Anterior cingulate cortex (tissue), 58 donors: ENCODE measurements at places on chromosomes 7 and 10.

- no peak for DNase-seq
Observed at GRCh38 chr10:22333167-22333974, 11.9 kb upstream of the SPAG6 start.

GRCh38 chr7:128188396-128189230, 52.5 kb upstream of the LEP start:
- DNase-seq, result no peak

- no peak for DNase-seq
Observed at GRCh38 chr7:130254555-130254954, 12.1 kb upstream of the CPA2 start.

GRCh38 chr10:6721964-6722615, 142.0 kb upstream of the PRKCQ start:
- no peak for DNase-seq

DNA sequence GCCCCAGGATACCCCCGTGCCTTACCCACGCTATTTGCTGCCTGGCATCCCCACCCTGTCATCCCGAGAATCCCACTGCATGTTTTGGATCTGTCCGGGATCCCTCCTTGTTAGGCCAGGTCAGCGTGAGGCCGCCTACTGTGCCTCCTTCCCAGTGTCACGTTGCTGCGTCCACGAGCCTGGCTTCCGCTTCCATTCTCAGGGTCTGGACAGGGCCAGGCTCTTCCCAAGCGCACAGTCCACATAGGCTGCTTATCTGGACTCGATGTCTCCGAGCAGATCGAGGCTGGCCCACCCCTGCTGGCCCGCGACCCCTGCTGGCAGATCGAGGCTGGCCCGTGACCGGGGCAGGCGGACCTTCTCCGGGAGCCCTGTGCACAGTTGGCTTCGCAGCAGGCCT, 27.1 kb downstream of the FOXK1 start:
- no peak for DNase-seq

GRCh38 chr7:115637128-115637527, 393.4 kb downstream of the TFEC start:
- DNase-seq, result no peak

DNA sequence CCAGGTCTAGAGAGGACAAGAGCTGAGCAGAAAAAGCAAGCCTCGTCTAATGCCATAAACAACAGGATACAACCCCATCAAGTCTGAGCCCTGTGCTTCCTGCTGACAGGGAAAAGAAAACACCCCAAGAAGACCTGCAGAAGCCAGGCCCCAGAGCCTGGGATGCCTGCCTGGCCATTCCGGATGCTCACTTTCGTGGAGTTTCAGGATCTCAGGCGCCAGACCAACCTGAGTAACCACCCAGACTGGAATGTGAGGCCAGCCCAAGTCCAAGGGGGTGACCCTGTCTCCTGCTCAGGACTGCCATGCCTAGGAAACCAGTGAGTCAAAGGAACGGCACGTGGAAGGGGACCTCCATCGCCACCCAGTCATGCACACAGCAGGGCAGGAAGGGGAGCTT, 74.3 kb downstream of the PLXNA4 start:
- no peak for DNase-seq

- DNase-seq, result no peak
Observed at GRCh38 chr7:124076841-124077240, 44.0 kb upstream of the TMEM229A start.

GRCh38 chr10:70510904-70511303, 32.3 kb downstream of the PALD1 start:
- DNase-seq, result no peak

GRCh38 chr7:46539892-46540483, 618.9 kb upstream of the IGFBP3 start:
- no peak for DNase-seq

DNA sequence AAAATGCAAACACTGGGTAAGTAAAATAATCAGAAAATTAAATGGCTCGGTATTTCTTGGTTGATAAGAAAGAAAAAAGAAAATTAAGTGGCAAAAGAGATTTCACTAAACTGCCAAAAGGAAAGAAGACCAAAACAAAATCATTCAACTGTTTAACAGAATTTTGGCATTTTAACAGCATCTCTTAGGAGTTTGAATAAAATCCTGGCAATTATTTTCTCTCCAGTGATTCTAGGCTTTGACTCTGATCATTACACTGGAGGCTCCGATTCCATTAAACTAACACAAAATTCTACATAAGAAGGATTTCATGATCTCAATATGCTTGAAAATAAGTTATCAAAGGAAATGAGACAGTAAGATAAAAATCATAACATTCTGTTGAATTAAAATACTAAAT, 62.3 kb downstream of the ARHGAP21 start:
- DNase-seq, result no peak

DNA sequence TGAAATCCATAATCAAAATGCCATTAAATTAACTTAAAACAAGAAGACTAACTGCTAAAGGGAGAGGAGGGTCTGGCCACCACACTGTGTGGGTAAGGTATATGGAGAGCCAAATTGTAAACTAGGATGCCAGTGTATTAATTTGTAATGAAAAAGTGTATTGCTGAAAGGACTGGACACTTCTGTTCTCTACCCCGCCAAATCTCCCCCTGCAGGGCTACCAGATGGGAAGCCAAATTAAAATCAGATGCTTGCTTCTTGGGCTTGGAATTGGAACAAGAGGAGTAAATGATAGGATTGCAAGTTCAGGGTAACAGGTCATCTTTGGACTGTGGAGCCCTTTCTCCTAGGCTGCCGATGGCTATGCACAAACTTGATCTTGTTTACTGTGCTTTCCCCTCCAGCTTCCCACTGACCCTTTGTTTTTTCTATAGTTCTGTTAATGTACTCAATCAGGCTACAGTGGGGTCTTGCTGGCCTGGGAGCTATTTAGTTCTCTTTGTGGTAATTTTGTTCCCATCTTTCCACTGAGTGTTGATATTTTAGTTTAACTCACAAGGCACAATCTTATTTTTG, 932.1 kb upstream of the C7orf33 start:
- DNase-seq, result no peak

DNA sequence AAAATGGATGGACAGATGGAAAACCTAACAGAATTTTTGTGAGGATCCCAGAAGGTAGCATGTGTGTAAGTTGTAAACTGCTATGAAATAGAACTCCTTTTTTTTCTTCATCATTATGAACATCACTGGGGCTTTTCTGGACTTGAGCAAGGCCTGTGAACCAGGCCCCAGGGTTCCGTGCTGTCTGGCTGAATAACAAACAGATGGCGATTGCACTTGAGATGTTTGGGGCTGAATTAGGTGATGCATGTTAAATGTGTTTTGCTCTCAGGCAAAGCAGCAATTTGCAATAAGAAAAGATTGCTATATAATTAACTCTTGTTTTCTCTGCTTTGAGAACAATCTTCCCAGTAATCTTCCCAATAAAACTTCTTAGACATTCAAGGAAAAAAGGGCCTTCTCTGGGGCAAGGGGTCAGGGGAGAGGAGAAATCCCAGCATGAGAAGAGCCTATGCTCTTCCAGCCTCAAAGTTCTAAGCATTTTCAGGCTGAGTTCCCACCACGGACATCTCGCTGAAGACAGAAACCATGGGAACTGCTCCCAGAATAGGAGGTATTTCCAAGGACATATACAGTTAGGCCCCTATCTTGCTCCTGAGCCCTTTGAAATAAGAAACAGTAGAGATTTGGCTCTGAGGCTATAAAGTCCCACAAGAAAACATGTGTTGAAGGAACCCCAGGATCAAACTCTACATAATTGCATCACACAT, 98.7 kb downstream of the ITIH5 start:
- no peak for DNase-seq

DNA sequence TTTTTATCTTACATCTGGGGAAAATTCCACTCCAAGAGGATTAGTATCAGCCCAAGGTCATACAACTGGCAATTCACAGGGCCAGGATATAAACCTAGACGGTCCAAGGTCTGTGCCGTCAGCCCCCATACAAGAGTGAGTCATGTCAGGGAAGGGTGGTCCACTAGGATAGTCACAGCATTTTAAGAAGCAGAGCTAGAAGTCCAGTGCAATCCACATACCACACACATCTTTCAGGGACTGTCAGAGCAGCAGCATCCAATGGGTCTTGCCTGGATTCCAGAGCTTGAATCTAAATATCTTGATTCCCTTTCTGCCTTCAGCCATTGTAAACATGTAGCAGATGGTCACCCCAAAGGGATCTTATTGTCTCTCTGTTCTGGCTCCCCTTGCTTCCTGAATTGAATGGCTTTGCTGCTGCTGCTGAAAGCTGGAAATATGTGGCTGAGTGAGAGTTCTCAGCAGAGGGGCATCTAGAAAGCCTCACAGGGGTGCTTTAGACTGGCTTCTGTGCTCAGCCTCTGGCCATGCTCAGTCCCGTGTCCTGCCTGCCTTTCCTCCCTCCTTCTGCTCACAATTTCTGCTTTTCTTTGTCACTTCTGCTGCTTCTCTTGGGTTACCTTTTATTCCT, 9.9 kb upstream of the OR6V1 start:
- no peak for DNase-seq

- no peak for DNase-seq
Observed at GRCh38 chr7:141225916-141226618, 152.2 kb downstream of the TMEM178B start.

- no peak for DNase-seq
Observed at GRCh38 chr10:89615824-89616223, 29.2 kb downstream of the PANK1 start.

GRCh38 chr10:111221682-111222480, 145.1 kb downstream of the ADRA2A start:
- DNase-seq, result no peak

- peak; percentile 29 for DNase-seq
Observed at GRCh38 chr7:24932815-24933214, 47.2 kb downstream of the OSBPL3 start.

DNA sequence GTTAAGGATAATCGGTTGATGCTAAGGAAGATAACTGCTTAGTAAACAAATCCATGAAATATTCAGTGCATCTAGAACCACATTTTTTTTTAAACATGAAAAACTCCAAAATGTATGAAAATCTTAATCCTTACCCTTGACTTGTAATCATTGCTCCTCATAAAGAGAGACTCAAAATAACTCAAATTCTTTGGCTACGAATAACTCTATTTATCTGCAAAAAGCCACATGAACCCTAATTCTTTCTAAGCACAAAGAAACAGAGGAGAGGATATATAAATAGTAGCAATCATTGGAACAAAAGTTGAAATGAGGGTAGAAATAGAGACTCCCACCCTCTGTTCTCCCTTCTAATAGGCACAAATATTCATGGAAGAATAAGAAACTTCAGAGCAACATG, 40.2 kb downstream of the ANK3 start:
- DNase-seq, result no peak

DNA sequence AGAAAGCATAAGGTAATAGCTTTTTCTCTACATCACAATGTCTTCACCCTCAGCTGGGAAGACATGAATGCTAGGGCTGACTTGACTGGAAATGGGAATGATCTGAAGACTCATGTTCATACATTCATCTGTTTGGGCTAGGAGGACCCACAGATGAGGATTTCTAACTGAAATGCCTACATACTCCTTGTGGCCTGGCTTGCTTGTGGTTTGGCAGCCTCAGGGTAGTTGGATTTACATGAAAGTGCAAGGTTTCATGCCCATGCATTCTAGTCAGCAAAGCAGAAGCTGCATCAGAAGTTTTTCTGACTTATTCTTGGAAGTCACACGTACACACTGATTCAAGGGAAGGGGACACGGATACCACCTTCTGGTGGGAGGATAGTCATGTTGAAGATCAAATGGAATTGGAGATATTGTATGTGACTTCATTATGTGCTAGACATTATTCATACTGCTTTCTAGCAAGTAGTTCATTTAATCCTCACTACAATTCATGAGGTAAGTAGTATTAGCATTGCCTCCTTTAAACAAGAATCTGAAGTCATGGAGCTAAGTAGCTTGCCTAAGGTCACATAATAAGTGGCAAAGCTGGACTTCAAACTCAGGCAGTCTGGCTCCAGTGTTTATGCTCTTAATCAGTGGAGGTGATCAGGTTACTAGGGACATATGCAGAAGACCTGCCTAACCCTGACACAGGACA, 957.0 kb downstream of the LRMDA start:
- DNase-seq, result no peak

GRCh38 chr10:67770537-67770936, 67.5 kb downstream of the DNAJC12 start:
- DNase-seq, result no peak

DNA sequence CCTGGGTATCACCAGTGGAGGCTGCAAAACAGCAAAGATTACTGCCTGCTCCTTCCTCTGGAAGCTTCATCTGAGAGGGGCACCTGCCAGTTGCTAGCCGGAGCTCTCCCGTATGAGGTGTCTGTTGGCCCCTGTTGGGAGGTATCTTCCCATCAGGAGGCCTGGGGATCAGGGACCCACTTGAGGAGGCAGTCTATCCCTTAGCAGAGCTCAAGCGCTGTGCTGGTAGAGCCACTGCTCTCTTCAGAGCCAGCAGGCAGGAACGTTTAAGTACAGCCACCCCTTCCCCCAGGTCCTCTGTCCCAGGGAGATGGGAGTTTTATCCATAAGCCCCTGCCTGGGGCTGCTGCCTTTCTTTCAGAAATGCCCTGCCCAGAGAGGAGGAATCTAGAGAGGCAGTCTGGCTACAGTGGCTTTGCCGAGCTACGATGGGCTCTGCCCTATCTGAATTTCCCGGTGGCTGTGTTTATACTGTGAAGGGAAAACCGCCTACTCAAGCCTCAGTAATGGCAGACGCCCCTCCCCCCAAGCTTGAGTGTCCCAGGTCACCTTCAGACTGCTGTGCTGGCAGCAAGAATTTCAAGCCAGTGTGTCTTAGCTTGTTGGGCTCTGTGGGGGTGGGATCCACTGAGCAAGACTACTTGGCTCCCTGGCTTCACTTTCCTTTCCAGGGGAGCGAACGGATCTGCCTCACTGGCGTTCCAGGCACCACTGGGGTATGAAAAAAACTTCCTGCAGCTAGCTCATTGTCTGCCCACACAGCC, 19.6 kb downstream of the SEMA3E start:
- DNase-seq, result no peak

DNA sequence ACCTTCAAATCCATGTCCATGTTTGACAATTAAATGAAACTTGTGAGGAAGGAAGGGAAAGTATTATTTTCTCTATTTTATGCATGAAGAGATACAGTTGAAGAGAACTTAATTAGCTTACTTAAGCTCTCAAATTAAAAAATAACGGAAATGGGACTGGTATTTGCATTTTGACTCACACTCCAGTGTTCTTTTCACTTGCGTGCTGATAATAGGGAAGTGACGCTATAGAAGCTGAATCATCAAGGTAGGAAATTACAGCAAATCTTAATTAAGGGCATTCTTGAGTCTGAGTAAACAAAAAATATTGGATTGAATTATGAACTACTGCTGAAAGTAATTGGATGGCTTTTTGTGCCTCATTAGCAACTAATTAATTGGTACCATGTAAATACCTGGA, 44.0 kb upstream of the NPVF start:
- no peak for DNase-seq

- no peak for DNase-seq
Observed at GRCh38 chr10:28291881-28292297, 11.0 kb downstream of the MPP7 start.

- DNase-seq, result no peak
Observed at GRCh38 chr7:18495412-18496340, at the start of gene HDAC9. TSS of gene HDAC9 (plus strand) at chr7:18495749. CDS start at chr7:18496303, 554 bp downstream.

- DNase-seq, result no peak
Observed at GRCh38 chr10:12432402-12433189, 83.2 kb downstream of the CAMK1D start.

- DNase-seq, result no peak
Observed at GRCh38 chr10:62352356-62352970, 21.7 kb upstream of the ZNF365 start.
